Hypothalamus (tissue), 51 donors: ENCODE measurements at places on chromosomes 1 and 21.

DNA sequence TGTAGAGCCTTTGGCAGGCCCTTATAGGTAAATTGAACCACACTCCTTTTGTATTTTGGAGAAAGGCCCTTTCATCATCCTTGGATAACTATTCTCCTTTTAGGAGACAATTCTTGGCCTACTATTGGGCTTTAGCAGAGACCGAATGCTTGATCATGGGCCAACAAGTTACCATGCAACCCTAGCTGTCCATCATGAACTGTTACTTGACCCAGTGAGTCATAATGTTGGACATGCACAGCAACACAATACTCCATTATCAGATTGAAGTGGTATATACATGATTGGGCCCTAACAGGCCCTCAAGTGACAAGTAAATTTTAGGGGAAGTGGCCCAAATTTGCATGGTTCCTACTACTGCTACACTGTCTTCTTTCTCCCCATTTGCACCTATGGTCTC lies 84.4 kb downstream of the CATSPERE start:
- DNase-seq: no peak

DNA sequence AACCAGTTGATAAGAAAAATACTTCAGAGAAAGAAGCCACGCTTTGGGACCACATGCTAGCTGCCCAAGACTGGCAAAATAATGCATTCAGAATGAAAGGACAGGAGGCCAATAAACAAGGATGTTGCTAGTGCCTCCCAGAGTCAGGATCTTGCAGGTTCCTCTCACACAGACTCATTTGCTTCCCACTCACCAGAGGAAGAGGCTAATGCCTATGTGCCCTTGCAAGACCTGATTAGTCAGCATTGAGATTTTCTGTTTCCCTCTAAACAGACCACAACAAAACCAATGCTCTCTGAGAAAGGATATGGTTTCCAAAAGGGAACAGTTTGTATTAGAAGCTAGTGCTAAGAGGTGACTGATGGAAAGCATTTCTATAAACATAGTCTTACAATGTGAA lies 85.7 kb downstream of the NRDC start:
- no peak for DNase-seq

DNA sequence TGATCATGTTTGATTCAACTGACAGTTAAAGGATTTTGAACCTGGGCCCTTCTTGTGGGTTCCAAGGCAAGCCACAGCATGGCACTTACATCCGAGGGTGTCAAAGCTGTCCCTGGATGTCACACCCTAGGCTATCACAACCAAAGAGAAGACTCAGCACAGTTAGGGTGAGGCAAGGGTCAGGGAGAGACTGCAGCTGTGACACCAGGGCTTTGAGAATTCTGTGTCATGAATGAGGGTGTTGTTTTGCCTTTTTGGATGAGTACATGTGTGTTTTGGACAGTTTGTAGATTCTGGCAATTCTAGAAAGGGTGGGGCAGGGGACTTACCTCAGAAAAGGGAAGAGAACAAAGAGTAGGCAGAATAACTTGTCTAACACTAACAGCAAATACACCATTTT lies 37.8 kb upstream of the ZNF326 start:
- DNase-seq: no peak

- DNase-seq: no peak
Measured at GRCh38 chr1:47547753-47548573, 110.1 kb downstream of the FOXD2 start.

- no peak for DNase-seq
Measured at GRCh38 chr21:16667395-16667794, 845.4 kb upstream of the CXADR start.

DNA sequence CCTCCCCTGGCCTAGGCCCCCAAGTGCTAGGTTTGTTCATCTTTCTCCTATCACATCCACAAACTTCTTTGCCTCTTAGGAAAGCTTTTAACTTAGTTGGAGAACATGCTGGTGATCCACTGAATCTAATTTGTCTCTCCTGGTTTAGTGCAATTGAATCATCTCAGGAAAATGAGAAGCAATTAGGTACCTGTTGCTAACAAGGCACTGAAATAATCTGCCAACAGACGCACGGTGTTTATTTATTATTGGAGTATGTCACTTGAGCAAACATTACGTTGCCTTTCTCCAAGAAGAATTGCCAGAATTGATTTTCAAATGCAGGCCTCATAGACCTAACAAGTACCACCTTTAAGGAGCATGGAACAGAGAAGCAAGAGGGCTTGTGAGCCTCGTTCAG lies 309.4 kb downstream of the NFIA start:
- DNase-seq: no peak

GRCh38 chr1:84166797-84167196 lies 22.7 kb downstream of the PRKACB start:
- DNase-seq: no peak

DNA sequence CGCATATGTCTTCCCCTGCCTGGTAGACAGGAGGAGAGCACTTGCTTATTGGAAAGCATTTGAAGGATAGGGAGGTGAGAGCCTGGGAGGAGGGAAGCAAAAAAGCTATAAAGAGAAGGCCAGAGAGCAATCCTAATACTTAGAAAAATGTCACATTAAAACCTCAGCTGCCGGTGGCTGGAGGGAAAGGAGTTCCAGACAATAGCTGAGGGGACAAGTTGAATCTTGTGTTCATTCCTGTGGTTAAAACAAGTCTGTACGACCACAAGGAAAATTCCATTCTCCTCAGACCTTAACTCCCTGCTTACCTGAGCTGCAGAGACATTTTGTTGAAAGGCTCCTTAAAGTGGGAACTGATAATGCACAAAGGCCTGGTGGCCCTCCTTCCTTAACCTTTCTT lies 218.8 kb upstream of the CAMK1G start:
- DNase-seq: no peak

GRCh38 chr1:101026430-101026788 lies 825 bp upstream of the DPH5 start:
- no peak for DNase-seq

GRCh38 chr1:82226186-82226505 lies 425.4 kb downstream of the ADGRL2 start:
- no peak for DNase-seq

DNA sequence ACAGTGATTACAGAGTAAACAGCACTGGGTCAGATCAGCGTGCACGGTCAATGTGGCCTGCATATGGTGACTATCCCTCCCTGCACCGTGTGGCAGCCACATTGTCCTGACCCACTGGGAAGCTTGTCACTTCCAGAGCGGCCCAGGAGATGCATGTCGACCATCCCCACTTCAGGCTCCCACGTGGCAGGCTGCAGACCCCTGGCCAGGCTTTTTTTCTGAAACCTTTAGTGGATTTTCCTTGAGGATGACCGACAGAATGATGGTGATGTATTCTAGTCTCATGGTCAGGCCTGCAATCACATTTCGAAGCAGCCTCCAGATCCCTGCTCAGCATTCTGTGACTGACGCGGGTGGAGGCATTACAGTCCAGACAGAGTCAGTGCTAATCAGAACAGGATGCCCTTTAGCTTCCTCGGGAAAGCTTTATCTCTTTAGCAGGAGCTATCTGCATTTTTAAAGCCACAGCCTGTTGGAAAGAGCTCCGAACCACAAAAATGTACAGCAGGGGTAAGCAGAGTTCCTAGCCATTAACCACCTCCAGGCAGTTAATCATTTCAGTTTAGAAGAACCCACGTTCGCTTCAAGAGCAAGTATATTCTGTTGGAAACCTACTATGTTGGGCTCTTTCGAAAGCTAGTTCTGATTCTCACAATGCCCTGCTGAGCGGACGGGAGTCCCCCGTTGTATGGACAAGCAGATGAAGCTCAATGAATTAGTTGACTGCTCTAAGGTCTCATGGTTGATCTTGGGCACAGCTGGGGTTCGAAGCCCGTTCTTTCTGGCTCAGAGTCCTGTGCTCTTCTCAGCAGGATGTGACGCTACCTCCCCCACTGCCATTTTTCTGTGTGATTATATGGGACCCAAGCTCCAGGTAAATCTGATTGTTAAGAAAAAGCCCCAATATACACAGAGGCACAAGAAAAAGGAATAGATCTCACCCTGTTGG lies 56.5 kb downstream of the IRF2BP2 start:
- DNase-seq: no peak

GRCh38 chr1:25033828-25034705 lies 104.0 kb upstream of the RUNX3 start:
- peak; percentile 22 for DNase-seq

DNA sequence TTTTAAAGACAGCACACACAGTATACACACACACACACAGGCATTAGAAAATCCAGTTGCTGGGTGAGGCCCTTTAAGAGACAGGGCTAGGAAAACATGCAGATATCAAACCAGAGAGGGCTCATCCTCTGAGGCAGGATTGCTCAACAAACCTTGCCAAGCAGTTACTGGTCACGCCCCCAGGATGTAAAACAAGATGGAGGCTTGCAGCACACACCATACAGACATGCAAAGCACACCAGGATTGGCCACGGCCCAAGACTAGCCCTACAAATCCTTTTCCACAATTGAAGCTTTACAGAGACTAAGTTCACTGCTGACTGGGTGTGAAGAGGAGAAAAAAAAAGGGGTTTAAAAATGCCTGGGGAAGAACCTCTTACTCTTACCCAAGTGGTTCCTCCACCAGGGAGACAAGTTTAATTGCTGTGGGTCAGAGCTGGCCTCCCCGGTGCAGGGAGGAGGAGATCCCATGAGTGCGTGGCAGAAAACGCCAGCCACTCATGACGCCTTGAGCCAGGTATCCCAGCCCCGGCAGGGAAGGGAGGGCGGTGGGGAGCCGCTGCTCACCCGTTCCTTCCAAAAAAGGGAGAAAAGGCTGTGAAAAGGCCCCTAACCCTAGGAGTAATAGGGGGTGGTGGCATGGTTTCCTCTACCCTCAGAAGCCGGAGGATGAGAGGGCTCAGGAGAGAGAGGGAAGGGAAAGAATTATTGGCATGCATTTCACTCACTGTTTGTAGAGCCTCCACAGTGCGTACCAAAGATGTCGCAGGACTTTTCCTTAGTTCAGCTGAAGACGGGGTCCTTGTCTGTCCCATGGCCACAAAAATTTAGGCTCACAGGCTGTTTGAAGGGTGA lies 594.6 kb upstream of the ZP4 start:
- DNase-seq: no peak

DNA sequence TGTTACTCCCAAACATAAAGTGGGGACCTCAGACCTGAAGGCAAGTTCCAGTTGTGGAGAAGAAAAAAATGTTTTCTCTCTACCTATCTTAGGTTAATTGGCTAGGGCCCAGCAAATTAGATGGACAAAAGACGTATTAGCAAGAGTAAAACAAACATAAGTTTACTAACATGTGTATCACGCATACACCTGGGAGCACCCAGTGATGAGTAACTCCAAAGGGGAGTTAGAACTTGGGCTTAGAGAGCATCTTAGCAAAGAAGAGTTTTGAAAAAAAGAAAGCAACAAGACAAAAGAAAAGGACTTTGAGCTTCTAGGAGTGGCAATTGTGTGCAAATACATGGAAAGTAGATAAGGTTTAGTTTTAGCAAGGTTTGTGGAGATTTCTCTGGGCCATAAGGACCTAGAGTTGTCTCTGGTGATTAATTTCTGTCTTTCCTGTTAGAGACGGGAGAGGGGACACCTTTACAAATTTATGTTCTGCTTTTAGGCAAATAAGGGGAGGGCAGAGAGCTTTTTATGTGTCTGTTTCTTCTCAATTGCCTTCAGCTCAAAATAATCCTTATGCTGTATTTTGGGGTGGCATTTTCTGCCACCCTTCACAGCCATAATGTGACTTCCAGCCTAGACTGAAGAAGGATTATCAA lies 76.7 kb upstream of the PTGFRN start:
- no peak for DNase-seq

DNA sequence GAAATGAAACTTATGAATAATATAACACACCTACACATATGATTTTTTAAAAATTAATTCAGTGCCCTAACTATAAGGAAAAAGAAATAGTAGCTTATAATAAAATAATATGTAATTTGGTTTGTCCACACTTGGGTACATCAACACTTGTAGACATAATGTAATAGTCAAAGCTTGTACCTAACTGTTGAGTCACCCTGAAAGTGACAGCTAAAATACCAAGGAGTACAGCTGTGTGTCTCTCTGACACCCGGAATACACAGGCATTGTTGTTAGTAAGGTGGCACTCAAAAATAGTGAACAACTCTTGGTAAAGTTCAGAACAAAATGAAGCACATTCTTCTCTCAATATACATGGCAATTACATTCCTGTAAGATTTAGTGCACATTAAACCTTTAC lies 243.4 kb downstream of the TRABD2B start:
- DNase-seq: no peak

- DNase-seq: no peak
Measured at GRCh38 chr1:208164609-208165008, 79.6 kb downstream of the PLXNA2 start.
